Activated CD4-positive, alpha-beta T cell treated with anti-CD3 and anti-CD28 coated beads for 24 hours (primary cell): ENCODE measurements at places on chromosomes 13 and 19.

GRCh38 chr19:19274146-19274545 lies 1.0 kb upstream of the TM6SF2 start:
- DNase-seq = no peak

DNA sequence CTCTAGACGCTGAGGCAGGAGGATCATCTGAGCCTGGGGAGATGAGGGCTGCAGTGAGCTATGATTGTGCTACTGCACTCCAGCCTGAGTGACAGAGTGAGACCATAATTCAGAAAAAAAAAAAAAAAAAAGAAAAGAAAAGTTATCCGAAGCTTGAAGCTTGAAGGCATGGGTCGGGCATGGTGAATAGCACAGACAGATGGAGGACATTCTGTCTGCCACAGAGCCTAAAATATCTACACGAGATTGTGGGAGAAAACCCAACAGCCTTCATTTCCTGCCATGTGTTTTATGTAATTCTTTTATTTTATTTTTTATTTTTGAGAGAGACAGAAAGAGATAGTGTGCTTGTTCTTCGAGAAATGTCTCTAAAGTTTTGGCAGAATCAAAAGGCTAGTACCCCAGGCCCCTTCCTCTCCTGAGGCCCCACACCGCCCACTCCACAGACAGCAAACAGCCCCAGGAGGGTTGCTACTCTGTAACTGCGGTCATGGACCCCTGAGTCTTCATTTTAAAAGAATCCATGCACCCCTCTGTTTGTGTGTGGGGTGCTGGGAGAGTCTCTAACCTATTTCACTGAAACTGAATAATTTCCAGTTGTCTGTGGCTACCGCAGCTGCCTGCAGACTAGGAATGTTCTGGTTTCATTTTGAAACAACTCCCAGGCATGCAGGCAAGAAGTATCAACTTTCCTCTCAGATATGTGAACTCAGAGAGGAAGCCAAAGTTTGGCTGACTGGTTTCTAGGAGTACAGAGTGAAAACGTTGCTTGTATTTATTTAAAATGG lies 38.4 kb upstream of the RCBTB2 start:
- DNase-seq = no peak

DNA sequence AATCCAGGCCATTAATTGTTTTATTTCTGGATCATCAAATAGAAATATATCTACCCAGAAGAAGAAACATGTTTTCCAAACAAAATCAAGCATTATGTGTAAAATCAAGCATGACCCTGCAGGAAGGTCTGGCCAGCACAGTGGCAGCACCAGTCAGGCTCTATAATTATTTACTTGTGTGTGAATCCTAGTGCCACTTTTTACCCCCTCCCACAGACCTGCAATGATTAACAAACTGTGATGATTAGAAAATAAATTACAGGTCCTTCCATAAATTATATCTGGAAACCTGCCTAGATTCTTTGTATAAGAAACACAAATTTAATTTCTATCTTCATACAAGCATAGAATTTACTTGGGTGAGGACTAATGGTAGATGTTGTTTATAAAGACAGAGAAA lies 186.1 kb downstream of the GPC6 start:
- no peak for DNase-seq

DNA sequence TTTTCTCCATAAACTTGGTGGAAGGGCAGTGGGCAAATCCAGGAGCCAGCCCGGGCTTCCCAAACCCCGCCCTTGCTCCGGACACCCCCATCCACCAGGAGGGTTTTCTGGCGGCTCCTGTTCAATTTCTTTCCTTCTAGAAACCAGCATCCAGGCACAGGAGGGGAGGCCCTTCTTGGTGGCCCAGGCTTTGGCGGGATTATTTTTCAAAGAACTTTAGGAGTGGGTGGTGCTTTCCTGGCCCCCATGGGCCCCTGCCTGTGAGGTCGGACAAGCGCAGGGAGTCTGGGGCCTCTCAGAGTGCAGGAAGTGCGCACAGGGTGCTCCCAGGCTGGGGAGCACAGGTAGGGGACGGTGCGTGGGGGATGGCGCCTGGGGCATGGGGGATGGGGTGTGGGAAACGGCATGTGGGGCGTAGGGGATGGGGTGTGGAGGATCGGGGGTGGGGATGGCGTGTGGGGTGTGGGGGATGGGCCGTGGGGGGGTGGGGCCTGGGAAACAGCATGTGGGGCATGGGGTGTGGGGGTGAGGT lies 396 bp downstream of the F7 start:
- no peak for DNase-seq

DNA sequence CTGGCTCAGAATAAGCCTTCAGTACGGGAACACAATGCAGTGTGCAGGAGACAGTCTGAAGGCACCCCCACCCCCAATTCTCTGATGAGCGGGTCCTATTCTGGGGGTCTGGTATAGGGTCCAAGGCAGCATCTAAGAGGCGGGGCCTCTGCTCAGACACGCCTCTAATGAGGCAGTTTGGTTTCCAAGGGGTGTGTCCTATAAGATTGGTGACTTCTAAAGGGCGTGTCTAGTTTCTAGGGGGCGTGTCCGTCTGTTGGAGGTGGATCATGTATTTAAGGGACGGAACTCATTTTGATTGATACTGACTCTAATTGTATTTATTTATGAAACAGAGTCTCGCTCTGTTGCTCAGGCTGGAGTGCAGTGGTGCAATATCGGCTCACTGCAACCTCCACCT lies 8.7 kb downstream of the FIZ1 start:
- no peak for DNase-seq

DNA sequence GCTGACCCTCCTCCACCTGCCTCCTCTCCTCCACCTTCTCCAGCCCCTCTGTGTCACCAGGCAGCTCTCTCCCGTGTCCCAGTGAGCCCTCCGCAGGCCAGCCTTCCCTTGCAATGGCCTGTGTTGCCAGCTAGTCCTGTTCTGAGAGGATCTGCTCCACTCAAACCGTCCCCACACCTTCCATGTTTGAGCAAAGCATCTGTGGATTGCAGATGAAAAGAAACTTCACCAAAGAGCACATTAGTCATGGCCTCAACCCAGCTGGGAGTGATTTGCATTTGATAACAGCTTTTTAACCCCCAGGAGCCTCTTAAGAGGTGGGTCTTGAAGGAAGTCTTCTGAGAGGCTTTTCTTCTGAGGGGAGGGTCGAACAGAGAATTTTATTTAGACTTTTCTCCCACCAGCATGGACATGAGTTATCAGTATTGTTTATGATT lies 72.8 kb downstream of the COL4A2 start:
- DNase-seq = no peak

GRCh38 chr13:65789815-65790214 lies 1440.3 kb downstream of the PCDH9 start:
- DNase-seq = no peak

DNA sequence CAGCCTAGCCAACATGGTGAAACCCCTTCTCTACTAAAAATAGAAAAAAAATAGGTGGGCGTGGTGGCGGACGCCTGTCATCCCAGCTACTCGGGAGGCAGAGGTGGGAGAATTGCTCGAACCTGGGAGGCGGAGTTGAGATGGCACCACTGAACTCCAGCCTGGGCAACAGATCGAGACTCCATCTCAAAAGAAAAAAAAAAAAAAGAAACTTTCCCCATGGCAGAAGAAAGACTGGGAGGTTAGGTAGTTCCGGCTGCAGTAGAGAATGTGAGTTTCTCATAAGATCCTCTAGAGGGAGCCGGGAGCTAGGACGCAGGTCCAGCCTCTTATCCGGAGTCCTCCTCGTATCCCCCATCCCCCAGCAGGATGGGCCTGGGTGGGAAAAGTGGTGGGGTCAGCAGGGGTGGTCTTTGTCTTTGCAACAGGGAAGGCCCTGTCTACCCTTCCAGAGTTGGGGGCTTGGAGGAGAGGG lies 13.2 kb upstream of the CREB3L3 start:
- peak; percentile 6 for DNase-seq

- DNase-seq = no peak
These were observed 42.4 kb downstream of the ZC3H13 start for GRCh38 chr13:46010148-46010547.

- no peak for DNase-seq
These were observed 571.6 kb downstream of the TBC1D4 start for GRCh38 chr13:74910415-74910814.

- DNase-seq = no peak
These were observed 5.7 kb downstream of the MCF2L start for GRCh38 chr13:112974671-112975070.

DNA sequence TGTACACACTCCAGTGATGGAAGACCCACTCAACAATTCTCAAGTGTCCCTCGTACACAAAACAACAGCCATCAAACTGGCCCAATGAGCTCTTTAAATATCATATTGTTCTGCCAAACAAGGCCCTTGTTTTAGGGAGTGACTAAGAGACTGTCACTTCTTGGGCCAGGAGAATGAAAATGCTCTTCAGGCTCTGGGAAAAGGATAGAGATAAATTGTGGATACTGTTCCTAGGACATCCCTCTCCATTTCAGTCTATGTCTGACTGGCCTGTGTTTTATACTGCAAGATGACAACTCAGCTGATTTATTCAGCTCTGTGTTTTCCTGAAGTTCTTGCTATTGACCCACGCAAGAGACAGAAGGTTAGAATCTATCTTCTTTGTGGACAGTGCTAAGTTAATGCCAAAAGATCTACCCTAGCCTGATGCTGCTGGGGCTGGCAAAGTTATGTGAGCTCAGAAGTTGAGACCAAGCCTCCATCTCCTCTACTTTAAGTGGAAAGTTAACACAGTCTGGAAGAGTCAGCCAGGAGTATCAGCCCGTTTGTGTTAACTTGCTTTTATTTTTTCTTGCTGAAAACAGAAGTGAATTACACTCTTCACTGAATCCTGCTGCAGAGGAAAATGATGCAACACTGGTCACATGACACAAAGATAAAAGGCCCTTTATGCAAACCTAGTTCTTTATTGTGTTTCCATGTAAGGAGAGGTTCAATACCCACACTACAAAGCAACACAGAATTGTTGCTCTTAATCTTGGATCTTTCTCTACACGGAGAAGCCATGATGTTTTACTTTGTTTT lies 14.6 kb downstream of the FRY start:
- no peak for DNase-seq

GRCh38 chr19:7565332-7565731 lies 29.8 kb downstream of the PNPLA6 start:
- no peak for DNase-seq

DNA sequence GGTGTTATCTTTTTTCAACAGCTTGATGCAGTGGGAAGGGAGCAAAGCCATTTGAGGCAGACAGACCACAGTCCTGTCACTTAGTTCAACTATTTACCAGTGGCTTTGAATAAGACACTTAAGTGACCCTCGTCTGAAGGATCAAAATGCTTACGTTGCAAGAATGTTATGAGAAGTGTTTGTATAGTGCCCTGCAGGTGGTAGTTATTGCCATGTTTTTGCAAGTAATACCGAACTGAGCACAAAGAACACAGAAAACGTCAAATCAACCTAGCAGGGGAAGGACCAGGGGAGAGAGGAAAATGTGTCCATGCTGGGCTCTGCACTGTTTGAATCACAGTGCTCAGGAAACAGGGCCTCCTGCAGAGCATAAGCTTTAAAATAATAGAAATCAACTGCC lies 2.8 kb downstream of the SOHLH2 start:
- no peak for DNase-seq

- no peak for DNase-seq
These were observed 12.0 kb downstream of the FPR2 start for GRCh38 chr19:51772977-51773376.

DNA sequence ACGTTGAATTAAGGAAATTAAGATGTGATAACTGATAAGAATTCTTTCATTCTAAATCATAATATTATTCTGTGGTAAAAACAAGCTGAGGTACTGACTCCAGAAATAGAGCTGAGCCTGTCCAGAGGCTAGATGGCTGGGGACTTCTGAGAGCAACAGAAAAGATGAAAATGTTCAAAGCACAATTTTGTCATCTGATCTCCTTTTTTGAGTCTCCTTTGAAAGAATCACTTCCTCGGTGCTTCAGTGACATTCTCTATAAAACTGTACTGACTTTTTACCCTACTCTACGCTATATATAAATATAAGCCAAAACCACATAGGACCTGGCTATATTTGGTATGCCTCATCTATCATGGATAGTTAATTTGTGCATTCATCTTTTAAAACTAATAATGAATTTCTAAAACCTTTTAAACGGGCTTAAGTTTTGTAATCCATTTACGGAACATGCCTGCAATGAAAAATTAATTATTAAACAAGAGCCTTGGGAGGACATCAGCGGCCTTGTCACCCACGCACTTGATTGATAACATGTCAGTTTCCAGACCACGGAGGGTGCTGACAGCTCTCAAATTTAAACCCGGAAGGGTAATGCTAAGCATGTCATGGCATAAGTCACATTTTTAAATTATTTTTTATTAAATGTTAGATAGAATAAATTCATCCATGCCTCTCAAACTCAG lies 235.5 kb downstream of the PCDH9 start:
- DNase-seq = no peak

DNA sequence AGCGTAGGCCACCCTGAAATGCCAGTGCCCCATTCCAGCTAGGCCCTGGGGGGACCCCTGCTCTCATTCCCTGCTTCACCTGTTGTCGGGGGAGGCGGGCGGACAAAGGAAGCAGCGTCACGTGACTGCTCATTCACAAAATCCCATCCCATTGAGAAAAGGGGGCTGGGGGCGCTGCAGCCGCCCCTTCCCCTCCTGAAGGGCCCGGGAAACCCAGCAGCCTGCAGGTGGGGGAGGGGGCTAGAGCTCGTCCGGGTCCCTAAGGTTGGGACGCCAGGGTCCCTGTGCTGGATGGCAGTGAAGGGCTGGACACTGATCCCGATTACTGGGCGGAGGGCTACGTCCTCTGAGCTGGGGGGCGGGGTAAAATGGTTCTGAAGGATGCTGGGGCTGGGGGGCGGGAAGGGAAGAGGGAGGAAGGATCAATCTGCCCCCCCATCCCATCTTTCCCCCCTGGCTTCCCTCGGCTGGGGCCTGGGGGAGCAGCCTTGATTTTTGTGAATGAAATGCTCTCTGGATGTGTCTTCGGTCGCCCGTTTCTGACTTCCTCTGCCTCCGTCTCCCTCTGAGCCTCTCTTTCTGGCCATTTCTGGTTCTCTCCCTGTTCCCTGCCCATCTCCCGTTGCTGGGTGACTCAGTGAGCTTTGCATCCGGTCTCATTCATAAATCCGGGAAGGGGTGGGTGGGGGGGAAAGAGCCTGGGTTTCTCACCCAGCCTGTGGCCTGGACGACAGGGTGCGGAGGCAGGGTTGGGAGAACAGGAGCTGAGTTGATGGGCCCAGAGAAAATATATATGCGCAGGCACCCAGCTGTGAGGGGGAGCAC lies 816 bp downstream of the SPRED3 start:
- DNase-seq = no peak

- DNase-seq = no peak
These were observed 37.5 kb downstream of the ARRDC2 start for GRCh38 chr19:18045307-18046050.

- no peak for DNase-seq
These were observed 111.5 kb downstream of the TEX26 start for GRCh38 chr13:31043957-31044356.

DNA sequence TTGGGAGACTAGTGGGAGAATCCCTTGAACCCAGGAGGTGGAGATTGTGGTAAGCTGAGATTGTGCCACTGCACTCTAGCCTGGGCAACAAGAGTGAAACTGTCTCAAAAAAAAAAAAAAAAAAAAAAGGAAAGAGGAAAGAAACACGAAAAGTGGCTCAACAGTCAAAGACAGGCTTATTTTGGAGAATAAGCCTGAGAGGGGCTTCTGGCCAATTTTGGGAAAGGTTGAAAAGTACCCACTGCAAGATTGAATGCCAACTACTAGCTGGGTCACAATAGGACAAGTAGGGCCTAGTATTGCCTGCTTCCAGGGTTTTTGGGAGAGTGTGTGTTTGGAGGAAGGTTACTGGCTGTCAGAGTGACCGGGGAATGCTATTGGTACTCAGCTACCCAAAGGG lies 17.2 kb downstream of the FBXO17 start:
- DNase-seq = no peak
